ENCODE measurements at places on chromosomes 12 and 14.

DNA sequence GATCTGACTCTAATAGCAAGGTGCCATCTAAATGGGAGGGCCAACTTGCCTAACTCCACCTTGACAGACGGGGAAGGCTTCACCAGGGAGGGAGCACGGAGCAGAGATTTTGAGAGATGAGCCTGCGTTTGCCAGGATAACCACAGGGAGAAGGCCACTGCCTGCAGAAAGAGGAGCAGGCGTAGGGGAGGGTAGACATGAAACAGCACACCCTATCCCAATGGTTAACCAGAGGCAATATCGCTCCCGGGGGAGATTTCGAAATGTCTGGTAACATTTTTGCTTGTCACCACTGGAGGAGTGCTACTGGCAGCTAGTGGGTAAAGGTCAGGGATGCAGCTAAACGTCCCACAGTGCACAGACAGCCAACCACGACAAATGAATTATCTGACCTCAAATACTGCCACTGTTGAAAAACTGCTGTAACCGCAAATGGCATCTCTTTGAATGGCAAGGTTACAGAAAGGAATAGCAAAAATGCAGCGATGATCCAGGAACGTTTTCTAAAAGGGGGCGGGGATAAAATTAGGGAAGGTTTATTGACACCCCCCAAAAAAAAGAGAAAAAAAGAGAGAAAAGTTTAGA lies 126.0 kb upstream of the ATF7IP start:
- DNase-seq = peak; percentile 93

GRCh38 chr12:50953047-50953446 lies 703 bp downstream of the HIGD1C start:
- peak; percentile 13 for DNase-seq

DNA sequence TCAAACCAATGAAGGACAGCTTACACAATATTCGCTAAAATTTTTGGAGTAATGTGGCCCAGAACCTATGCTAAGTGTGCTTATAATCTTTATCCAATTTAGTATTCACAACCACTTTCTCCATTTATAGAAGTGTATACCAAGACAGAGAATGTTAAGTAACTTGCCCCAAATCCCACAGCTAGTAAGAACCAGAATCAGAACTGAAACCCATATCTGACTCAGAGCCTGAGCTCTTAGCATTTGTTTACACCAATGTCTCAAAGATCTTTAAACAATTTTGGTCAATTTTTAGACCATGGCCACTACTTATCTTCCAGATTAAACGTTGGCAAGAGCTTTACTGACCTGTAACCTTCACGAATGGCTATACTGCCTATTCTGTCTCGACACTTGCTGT lies 53.0 kb downstream of the PAPLN start:
- DNase-seq = no peak

- DNase-seq = no peak
Observed at GRCh38 chr12:123748661-123749060, 13.4 kb upstream of the DNAH10 start.

DNA sequence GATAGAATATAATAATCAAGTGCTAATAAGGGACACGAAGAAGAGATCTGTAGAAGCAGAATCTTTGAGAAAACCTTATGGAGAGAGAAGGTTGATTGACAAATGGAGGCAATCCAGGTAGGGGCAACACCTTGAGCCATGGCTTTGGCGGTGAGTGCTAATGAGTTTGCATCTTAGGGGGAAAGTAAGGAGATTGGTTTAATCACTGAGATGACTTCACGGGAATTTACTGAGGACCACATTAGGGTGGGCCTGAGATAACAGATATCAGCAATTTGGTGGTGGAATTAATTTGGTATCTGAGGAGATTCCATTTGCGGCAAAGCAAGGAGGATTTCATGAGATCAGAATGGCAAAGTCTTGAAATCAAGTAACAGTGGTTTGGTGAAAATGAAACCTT lies 1.8 kb upstream of the LARP4 start:
- no peak for DNase-seq

GRCh38 chr14:63564318-63564717 lies 21.1 kb upstream of the PPP2R5E start:
- DNase-seq = no peak

GRCh38 chr12:28378736-28379135 lies 188.5 kb downstream of the CCDC91 start:
- no peak for DNase-seq

- no peak for DNase-seq
Observed at GRCh38 chr14:86501611-86502010, 971.7 kb downstream of the FLRT2 start.

DNA sequence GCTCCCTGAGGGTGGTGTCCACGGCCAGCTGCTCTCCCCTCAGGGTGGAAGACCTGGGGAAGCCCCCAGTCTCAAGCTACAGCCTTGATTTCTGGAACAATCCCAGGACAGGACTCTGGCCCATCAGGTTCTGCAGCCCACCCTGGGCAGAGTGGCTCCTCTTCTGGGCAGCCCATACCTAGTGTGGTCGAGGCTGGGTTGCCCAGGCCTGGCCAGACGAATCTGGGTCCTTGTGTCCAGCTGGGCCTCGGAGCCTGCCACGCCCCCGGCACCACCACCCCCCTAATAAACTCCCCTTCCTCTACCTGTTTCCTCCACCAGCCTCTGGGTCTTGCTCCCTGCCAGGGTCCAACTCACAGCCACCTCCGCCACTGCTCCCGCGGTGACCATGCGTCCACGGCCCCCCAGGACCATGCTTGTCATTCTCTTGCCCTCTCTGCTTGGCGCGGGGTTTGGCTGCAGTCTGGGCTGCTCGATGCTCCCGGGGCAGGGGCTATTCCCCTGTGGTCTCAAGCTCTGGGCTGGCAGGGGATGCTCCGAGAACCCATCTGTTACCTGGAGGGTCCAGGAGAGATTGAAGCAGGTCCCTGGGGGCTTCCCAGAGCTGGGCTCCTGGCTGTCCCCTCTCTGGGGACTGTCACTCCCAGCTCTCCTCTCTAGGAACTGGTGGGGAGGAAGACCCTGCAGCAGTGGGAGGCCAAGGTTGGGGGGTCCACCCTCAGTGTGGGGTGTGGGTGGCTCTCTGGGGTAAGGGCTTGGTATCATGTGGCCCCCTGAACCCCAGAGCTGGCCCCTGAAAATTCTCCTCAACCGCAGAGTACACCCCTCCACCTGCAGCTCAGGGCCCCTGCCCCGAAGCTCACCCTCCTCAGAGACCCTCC lies 8.7 kb upstream of the GPR132 start:
- no peak for DNase-seq

GRCh38 chr12:52211716-52212585 lies 20.1 kb upstream of the KRT80 start:
- DNase-seq = no peak

GRCh38 chr14:102776761-102777710 lies at the start of gene TRAF3:
TRAF3 (plus strand) TSS chr14:102777449; CDS start chr14:102870202, 92,753 bp downstream.
- DNase-seq = peak; percentile 52

GRCh38 chr12:28156804-28157203 lies 33.5 kb upstream of the CCDC91 start:
- no peak for DNase-seq

DNA sequence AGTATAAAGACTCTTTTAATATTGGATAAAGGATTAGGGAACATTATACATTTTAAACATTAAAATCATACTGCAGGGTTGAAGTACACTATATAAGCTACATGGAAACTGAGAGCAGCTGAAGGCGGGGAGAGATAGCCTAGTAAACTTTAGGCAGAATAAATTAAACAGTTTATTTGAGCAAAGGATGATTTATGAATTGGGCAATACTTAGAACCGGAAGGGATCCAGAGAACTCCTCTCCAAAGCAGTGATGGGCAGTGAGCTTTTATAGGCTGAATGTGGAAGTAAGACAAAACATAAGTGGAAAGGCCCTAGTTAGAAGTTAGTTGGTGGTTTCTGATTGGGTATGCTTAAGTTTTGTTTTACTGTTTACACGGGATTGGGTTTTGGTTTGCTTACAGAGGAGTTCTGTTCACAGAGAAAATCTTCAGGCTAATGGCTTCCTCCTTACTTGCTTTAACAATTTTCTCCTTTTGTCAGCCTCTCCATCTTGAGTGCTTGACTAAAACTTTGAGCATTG lies 18.9 kb downstream of the LEMD3 start:
- no peak for DNase-seq

- no peak for DNase-seq
Observed at GRCh38 chr12:57902478-57902969, 38.8 kb upstream of the ATP23 start.

DNA sequence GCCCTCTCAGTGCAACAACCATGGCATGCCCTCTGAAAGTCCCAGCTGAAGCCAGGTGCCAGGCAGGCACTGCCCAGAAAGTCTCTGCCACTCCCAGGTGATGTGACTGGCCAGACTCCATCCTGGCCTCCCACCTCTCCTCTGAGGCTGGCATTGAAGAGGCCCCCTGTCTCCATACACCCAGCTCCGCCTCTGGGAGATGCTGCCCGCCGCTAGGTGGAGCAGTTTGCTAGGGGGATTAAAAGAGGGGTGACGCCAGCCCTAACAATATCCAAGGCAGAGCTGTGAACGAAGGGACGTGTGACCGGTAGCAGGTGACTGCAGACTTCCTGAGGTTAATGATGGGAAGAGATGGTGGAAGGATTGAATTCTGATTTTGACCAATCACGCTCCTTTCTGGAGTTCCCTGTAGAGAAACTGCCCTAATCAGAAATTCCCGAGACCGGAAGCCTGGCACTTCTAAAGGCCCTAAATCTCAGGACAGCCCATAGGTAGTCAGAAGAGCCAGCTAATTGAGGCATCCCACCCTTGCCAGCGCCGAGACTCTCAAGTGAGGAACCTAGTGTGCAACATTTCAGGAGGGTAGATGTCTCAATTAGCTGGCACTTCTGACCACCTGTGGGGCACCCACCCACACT lies 8.3 kb upstream of the PLEK2 start:
- no peak for DNase-seq

DNA sequence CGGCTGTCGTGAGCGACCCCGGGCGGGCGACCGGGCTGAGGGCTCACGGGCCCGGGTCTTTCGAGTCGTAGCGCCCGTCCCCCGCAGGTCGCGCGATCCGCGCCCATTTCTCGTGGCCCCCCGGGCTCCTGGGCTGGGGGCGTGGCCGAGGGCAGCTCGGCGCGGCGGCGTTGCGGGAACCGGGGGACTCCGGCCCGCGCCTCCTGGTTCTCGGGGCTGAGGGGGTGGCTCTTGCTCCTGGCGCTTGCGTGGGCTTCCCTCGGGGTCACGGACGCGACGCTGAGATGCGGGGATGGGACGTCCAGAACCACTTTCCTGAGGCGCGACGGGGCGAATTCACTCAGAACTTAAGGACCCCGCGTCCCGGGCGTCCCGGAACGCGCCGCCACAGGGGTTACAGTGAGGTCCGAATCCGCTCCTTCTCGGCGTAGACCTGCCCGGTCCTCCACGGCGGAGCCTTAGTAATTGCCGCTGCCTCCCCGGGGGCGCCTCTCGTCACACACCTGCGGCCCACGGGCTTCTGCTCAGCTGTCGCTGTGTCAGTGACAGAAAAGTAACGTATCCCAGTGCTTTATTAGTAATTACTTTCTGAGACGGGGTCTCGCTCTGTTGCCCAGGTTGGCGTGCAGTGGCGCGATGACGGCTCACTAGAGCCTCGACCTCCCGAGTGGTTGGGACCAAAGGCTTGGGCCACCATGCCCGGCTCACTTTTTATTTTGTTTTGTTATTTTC lies 606 bp downstream of the EP400 start:
- no peak for DNase-seq

DNA sequence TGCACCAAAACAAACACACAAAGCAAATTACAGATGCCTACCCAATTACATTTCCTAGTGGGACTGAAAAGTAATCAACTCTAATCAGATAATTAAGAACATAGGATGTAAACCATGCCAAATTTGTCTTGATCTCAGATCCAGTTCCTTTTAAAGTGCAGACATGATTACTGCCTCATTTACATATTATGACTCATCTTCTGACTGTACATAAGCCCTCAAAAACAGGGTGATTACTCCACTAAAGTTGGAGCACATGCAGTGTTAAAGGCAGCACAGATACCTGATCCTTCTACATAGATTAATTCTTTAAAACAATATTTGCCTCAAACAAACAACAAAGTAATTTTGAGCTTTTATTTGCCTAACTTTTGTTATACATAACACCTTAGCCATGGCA lies 337.2 kb downstream of the RPS29 start:
- DNase-seq = peak; percentile 26

- DNase-seq = no peak
Observed at GRCh38 chr14:64080452-64080851, 213.7 kb downstream of the ESR2 start.

DNA sequence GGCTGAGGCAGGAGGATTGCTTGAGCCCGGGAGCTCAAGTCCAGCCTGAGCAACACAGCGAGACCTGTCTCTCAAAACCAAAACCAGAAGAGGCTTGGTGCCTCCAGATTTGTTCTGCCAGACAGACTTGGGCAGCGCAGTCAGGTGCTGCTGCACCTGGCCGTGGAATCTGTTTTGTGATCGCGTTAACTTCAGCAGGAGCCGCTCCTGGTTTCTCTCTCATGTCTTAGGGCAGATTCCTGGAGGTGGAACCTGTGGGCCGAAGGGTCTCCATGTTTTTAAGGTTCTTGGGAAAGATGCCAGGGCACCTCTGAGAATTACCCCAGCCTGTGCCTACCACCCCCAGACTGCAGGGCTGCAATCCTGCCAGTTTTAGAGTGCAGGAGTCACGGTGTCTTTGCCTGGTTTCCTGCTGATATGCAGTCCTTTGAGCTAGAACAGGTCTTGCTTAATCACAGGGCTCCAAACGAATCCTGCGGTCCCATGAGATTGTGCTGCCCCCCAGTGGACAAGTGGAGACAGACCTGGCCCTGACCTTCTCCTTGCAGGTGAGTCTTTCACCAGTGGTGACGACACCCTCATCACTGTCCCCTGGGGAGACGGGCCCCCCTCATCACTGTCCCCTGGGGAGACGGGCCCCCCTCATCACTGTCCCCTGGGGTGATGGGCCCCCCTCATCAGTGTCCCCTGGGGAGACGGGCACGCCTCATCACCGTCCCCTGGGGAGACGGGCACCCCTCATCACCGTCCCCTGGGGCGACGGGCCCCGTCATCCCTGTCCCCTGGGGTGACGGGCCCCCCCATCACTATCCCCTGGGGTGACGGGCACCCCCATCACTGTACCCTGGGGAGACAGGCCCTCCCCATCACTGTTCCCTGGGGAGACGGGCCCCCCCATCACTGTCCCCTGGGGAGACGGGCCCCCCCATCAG lies 37.6 kb downstream of the PACS2 start:
- DNase-seq = peak; percentile 90

- DNase-seq = no peak
Observed at GRCh38 chr12:115118177-115118724, 434.3 kb upstream of the TBX3 start.

GRCh38 chr12:2231956-2232355 lies 179.2 kb downstream of the CACNA1C start:
- no peak for DNase-seq

DNA sequence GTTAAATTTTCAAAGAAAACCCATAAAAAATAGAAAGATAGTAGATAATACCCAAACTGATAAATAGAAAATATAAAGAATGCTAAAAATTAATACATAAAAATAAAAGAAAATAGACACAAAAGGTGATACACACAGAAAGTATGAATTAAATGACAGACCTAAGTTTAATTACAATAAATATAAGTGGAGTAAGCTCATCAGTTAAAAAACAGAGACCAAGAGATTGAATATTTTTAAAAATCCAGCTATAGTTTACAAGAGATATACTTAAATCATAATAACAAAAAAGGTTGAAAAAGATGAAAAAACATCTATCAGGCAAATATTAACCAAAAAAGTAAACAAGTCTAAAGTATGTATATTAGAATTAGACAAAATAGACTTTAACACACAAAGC lies 268.2 kb downstream of the SOX5 start:
- no peak for DNase-seq

Measured in SW480 (cell line).